ENCODE measurements at places on chromosomes 4 and X.

GRCh38 chr4:66372706-66373105 lies 702.4 kb upstream of the EPHA5 start:
- DNase-seq = no peak

GRCh38 chr4:52408471-52408870 lies 250.6 kb downstream of the USP46 start:
- no peak for DNase-seq

GRCh38 chrX:125507119-125507518 lies 187.4 kb downstream of the TEX13C start:
- DNase-seq = no peak

- no peak for DNase-seq
Measured at GRCh38 chr4:9765091-9765490, 16.3 kb upstream of the DRD5 start.

- no peak for DNase-seq
Measured at GRCh38 chrX:446245-446644, 59.5 kb upstream of the PPP2R3B start.

DNA sequence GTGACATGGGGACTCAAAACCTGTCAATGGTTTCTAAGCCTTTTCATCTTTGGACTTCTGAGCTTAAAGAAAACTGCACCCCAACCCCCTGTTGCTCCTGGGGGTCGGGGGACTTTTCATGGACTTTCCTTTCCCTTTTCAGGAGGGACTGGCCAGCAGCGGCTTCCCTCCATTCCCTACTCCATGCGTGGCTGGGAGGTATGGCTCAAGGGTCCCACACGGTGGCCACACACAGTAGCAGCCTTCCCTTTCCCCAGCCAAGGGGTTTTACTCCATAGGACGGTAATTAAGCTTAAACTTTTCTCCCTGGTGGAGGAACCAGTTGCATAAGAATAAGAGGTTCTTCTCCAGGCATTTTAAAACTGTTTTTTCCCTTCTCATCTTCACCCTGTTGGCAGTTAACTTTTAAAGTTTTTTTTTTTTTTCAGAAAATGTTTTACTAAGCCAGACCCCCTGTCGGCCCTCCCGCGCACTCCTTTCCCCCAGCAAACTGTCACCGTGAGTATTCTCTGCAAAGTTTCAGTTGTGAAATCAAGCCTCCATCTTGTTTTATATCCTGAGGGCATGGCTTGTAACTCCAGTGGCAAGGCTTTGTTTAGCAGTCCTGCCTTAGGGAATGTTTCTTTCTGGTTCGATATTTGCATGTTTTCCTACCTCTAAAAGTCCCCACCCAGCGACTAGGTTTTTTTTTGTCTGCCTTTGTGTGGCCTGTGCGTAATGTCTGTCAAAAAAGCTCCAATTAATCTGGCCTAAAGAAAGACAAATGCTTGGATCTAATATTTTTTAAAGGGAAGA lies 325.7 kb downstream of the TLL1 start:
- no peak for DNase-seq

DNA sequence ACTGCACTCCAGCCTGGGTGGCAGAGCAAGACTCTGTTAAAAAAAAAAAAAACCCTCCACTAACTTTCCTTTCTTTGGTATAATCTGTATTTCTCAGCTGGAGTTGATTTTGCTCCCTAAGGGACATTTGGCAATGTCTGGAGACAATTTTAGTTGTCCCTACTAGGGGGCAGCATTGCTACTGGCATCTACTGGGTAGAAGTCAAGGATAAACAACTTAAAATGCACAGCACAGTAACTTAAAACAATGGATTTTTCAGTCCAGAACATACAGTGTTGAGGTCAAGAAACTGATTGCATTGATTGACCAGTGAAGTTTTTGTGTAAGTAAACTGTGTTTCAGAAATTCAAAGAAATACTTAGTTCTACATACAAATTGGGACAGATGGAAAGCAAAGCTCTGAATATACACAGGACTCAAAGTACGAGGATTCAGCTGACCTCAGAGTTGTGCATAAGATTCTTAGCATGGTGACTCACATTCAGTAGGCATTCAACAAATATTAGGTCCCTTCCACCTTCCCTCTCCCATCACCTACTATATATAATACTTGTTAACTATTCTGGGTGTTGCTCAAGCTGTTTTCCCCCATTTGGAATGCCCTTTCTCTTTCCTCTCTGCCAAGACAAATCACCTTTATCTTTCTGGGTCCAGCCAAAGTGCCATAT lies 8.8 kb downstream of the DDX53 start:
- no peak for DNase-seq

Measured in stimulated activated CD8-positive, alpha-beta memory T cell treated with anti-CD3 and anti-CD28 coated beads, Interleukin-4, amount 100 ng/mL, for 1 hour (primary cell).